Retina (tissue), 1 donor: ENCODE measurements at places on chromosomes 13 and 19.

DNA sequence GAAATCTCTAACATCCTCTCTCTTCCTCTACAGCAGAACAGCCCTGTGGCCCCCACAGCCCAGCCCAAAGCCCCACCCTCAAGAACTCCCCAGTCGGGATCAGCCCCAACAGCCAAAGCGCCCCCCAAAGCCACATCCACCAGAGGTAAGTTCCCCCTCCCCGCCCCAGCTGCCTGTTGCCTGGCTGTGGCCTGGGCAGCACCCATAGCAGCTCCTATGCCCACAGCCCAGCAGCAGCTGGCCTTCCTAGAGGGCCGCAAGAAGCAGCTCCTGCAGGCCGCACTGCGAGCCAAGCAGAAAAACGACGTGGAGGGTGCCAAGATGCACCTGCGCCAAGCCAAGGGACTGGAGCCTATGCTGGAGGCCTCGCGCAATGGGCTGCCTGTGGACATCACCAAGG lies 14.5 kb downstream of the CC2D1A start:
- no peak for DNase-seq

- DNase-seq: no peak
Observed at GRCh38 chr19:10998666-10999065, 37.8 kb downstream of the SMARCA4 start.

DNA sequence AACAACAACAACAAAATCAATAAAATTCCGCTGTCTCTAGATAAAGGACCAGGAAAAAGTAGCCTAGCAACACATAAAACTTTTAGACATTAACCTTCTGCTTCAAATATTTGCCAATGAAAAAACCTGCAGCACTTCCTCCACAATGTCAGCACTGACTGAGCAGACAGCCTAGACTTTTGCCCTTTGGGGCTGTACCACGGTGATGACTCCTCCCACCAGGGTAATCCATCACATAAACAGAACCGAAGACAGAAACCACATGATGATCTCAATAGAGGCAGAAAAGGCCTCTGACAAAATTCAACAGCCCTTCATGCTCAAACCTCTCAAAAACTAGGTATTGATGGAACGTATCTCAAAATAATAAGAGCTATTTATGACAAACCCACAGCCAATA lies 30.2 kb upstream of the TRPC4 start:
- no peak for DNase-seq

DNA sequence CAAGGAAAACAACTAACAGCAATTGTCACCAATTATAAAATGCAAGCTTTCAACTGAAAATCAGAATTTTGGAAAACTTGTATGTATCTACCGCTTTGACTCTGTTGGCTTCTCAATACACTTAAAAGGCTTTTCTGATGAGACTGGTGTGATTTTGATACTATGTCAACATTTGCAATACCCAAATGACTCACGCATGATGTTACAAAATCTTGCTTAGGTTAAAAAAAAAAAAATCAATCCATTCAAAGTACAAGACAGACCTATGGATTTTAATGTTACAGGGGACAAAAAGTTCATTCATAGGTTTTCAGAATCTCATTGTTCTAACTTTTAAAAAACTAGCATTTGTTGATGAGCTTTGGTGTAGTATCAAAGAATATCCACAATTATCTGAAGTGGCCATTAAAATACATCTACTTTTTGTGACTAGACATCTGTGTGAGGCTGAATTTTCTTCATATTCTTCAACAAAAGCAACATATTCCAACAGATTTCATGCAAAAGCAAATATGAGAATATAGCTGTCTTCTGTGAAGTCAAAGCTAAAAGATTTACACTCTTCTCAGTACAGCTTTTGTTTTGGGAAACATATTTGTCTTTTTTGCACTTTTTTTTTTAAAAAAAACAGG lies 10.7 kb downstream of the ELF1 start:
- no peak for DNase-seq

DNA sequence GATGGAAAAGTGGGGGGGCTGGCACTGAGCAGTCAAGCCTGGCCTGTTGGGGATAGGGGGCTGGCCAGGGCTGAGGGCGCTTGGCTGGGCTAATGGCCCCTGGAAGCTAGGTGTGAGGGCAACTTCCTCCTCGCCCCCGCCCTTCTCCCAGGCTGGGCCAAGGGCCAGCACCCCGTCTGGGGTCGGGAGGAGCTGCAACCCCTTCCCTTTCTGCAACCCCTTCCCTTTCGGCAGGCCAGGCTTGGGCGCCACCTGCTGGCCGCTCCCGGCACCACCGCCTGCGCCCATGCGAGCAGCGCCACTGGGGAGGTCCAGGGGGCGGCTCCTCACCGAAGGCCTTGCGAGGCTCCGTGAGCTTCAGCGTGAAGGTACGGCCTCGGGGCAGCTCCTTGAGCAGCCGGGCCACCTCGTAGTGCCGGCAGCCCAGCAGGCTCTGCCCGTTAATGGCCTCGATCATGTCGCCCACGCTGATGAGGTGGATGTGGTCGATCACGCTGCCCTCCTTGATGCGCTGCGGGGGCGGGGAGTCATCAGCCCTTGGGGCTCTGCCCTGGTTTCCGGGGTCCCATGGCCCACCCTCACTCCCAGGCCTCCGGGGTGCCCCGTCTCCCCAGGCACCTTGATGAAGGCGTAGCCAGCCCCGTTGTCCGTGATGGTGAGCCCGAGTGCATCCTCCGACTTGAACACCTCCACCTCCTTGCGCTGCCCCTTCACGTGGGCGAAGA lies 5.0 kb upstream of the PTGER1 start:
- DNase-seq: peak; percentile 84

DNA sequence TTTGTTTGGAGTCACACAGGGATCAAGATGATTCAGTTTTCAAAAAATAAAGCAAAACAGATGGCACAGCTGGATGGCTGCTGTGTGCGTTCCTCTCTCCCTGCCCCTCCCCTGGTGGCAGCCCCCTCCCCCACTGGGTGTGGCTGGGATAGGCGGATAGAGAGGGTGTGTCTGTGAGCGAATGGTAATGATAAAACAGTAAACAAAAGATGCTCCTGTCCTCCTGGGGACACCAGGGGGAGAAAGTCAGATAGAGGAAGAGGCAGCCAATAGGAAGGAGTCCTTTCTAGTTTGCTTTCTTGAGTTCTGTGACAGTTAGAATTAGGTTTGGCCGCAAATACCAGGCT lies 6.5 kb downstream of the TMEM255B start:
- DNase-seq: no peak
